Right cardiac atrium (tissue), 5 donors: ENCODE measurements at places on chromosomes 16 and 17. TPM values are rescaled to one million over a fixed set of nuclear protein-coding genes. Genes with fewer than 3 reads are reported as not detected.

DNA sequence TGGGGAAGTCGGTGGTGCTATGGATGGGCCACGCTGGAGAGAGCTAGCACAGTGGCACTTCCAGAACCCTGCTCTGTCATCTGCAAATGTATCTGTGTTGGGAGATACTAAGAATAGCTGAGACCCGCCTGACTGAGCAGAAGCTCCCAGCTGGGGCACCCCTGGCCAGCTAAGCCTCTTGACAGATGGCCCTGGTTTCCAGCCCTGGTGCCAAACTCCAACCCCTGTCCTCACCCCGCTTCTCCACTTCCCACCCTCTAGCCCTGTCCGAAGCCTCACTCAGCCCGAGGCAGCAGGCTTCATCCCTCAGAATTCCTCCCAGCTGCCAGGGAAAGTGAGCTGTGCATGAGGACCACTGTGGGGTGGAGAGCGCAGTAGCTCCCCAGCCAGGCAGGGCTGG lies 124.4 kb downstream of the CCDC144A start:
- DNase-seq: no peak

DNA sequence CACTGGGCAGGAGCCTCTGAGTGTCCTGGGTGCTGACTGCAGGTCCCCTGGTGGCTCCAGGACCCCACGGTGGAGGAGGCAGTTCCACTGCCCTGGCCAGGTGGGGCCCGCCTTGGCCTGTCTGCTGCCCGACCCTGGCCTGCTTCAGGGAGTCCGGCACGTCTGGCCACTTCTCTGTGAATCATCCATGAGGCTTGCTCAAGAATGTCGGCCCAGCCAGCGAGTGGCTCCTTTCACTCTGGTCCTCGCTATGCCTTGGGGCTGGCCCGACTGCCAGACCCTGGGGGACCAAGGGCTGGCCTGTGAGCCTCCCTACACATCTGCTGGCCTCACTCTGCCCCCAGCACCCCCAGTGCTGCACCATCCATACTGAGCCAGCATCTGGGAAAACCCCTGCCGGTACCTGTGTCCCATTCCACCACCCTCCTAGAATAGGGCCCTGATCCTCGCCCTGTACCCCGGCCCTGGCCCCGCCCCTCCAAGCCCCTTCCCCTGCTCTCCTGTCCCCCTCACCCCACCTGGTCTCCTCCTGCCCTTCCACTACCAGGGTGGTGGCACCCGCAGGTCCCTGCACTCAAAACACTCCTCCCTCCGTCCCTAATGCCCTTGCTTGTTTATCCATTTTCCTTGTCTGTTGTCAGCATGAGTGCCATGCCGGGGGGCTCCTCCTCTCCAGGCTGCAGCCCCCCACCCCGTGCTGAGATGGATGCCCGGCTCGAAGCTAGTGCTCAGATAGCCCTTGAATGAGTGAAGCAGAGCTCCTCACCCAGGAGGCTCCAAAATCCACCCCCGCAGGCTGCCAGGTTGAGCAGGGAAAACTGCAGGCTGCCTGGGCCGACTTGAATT lies 35.5 kb downstream of the ADCY7 start:
- DNase-seq: peak; percentile 59

- DNase-seq: no peak
Observed at GRCh38 chr17:67549820-67550219, 167.9 kb upstream of the NOL11 start.

- no peak for DNase-seq
Observed at GRCh38 chr16:55144651-55145050, 179.4 kb upstream of the IRX6 start.

GRCh38 chr17:37824534-37825485 lies 80.0 kb upstream of the HNF1B start:
- no peak for DNase-seq

DNA sequence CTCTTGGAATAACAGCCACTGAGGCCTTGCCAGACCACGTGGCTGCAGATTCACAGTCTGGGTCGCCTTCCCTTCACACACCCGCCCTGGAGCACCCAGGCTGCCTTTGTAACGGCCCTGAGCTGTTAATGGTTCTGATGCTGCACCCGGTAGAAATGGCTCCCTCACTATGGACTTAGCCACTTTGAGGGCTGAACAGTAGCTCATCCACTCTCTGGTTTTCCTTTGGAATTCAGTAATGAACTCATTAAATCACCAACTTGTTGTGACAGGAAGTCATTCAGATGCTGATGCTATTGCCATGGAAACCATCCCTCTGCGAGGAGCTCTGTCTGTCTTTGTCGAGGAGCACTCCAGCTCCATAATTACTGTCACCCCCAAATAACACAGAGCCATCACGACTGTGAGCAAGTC lies 59.2 kb downstream of the CDK5R1 start:
- no peak for DNase-seq

DNA sequence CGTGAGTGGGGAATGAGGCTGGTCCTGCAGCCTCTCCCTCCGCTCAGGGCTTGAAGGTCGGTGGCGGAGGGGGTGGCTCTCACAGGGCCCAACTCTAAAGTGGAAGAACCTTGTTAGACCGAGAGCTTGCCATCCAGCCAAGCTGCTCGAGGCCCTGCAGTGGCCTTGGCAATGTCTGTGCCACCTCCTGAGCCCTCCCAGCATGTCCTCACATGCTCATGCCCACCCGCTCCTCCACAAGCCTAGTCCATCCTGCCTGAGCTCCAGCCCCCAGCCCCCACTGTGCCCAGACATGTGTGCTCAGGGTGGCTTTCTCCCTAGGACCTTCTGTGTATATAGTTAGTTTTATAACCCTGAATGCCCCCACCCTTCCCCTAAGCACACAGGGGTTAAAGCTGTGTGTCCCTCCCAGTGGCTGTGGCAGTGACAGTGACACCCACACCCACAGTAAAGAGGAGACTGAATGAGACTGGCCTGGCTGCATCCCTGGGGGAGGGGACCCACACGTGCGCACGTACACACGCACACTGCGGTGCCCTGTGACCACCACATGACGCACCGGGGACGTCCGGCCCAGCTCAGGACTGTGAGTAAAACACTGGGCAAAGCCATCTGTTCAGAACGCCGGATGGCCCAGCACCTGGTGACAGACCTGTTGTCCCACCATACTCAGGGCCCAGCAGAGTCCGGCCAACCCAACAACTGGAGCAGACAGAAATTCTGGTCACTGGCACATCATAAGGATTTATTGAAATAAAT lies 15.6 kb downstream of the PDK2 start:
- peak; percentile 78 for DNase-seq

The INTS2 gene
- polyA plus RNA-seq: 2.8 TPM

DNA sequence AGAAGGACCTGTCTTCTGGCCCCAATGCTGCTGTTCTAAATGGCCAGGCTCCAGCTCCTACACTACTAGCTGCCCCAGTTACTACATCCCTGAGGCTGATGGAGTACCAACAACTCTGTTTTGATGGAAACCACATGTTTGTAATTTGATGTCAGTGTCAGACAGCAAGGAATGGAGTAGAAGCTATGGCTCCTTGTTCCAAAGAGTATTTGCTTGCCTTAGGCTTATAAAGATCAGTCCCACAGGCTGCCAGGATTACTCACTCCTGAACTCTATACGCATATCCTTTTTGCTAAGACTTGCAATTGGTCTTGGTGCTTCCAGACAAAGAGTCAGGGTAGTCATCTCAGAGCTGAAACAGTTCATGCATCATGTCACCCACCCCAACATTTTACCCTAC lies 139.6 kb downstream of the HS3ST3A1 start:
- no peak for DNase-seq

GRCh38 chr16:23280483-23280967 lies 21.6 kb upstream of the SCNN1B start:
- DNase-seq: no peak

GRCh38 chr16:8678068-8678927 lies 3.9 kb downstream of the ABAT start:
- no peak for DNase-seq

GRCh38 chr17:81958633-81959342 lies 2.2 kb downstream of the NOTUM start:
- peak; percentile 27 for DNase-seq

The RAB37 gene
- polyA plus RNA-seq: 1.5 TPM

The GAS2L2 gene
- polyA plus RNA-seq: 0.14 TPM

DNA sequence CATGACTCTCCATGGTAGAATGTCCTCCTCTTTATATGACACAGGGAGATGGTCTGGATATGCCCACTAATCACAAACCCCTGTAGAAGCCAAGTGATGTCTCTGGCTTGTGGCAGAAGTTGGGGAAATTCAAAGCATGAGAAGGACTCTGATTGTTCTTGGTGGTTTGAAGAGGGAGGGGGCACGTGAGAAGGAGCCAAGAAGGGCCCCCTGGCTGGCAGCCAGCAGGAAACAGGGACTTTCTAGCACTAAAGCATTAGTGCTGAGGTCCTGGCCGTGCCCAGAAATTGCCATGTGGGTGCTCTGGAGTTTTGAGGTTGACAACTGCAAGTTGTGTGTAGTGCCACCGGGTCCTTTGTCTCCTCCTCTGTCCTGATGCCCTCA lies 199.9 kb downstream of the LGALS9B start:
- DNase-seq: no peak

- no peak for DNase-seq
Observed at GRCh38 chr17:18921485-18921884, 30.5 kb upstream of the SLC5A10 start.

DNA sequence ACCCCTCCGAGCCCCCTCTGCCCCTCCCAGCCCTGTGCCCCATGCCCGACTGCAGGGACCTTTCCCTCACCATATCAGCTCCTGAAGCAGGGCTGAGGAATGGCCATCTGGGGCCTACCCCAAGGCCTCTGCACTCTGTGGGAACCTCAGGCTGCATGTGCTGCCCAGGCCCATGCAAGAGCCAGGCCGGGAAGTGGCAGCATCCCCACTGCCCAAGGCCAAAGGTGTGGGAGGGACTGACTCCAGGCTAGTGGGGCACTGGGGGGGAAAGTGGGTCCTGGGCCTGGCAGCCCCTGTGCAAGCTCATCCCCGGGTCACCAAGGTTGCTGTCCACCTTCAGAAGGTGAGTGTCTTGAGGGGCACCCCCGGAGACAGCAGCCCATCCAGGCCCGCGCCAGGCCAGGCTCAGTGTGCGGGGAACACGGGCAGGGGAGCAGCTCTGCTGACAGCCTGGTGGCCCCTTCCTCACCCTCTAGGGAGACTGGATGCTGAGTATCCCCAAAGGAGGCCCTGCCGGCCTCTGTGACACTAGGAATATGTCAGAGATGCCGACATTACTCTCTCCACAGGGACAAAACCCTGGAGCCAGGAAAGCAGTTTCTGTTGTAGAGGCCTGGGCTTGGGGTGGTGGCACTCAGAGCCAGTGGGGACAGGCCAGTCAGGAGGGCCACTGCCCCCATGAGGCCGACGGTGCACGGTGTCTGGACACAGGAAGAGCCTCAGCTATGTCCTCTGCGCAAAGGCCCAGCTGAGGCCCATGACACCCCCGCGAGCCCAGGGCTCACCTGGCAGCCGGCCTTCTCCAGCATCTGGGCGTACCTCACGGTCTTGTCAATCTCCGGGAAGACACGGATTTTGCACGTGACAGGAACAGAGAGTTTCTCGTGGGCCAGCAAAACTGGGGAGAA lies 3.3 kb downstream of the DUS1L start:
- DNase-seq: peak; percentile 10

GRCh38 chr16:29675811-29676643 lies 3.0 kb upstream of the QPRT start:
- no peak for DNase-seq

The TMIGD1 gene
- polyA plus RNA-seq: not detected

- no peak for DNase-seq
Observed at GRCh38 chr17:7695586-7695985, 7.3 kb downstream of the WRAP53 start.

The ITGAX gene
- polyA plus RNA-seq: 1.1 TPM

DNA sequence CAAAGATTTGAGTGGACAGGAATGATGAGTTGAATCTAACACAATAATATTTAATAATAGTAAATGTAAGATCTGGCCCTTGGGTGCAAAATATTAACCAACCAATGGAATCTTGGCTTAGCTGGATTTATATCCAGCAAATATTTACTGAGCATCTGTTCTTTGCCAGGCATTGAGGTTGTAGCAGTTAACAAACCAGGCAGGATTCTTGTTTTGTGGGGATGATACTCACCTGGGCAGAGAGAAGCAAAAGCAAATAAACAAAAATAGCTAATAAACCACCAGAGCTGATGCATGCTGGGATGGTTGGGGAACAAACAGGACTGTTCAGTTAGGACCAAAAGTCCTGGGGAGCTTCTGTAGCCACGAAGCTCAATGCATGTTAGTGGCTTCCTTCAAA lies 84.1 kb upstream of the CDH13 start:
- no peak for DNase-seq

DNA sequence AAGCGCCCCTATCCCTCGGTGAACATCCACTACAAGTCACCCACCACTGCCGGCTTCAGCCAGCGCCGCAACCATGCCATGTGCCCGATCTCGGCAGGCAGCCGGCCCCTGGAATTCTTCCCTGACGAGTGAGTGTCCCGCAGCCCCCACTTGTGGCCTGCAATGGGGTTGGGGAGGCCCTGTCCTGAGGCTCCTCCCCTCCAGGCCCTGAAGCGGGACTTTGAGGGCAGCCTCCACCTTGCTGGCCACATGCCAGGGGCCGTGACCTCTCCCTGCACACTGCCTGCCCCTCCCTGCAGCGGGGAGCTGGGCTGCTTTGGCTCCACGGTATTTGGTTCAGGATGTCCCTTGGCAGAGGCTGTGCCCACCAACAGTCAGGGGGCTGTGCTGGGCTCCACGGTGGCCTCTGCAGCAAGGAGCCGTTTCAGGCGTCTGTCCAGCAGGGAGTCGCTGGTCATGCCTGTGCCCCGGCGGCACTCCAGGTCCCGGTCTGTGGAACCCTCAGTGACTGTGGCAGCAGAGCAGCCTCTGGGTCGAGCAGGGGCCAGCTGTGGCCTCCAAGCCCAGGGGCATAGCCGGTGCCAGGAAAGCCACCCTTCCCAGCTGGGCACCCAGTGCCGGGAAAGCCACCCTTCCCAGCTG lies 8.3 kb downstream of the NME3 start:
- peak; percentile 23 for DNase-seq

GRCh38 chr17:6381526-6382465 lies 53.1 kb downstream of the AIPL1 start:
- no peak for DNase-seq

The SPATA22 gene
- 1.5 TPM for polyA plus RNA-seq

The ZNF652 gene
- polyA plus RNA-seq: 15.3 TPM

GRCh38 chr17:44353672-44354331 lies 8.7 kb downstream of the GRN start:
- DNase-seq: peak; percentile 85

The DLX4 gene
- 0.09 TPM for polyA plus RNA-seq

The AURKB gene
- polyA plus RNA-seq: 0.45 TPM

- no peak for DNase-seq
Observed at GRCh38 chr17:41571561-41572434, at the start of gene KRT9. TSS of gene KRT9 (minus strand) at chr17:41572059. CDS start at chr17:41571992, 67 bp downstream.

The WNK4 gene
- polyA plus RNA-seq: 0.05 TPM

- DNase-seq: no peak
Observed at GRCh38 chr17:57507828-57508227, 237.3 kb downstream of the CCDC182 start.

GRCh38 chr16:53071748-53072301 lies 17.0 kb downstream of the CHD9 start:
- DNase-seq: peak; percentile 90

The RNF222 gene
- polyA plus RNA-seq: not detected
